GM12891 (cell line): ENCODE measurements at places on chromosomes 3 and 15.

- DNase-seq: no peak
Measured at GRCh38 chr15:33722005-33722672, 246.2 kb upstream of the CHRM5 start.

DNA sequence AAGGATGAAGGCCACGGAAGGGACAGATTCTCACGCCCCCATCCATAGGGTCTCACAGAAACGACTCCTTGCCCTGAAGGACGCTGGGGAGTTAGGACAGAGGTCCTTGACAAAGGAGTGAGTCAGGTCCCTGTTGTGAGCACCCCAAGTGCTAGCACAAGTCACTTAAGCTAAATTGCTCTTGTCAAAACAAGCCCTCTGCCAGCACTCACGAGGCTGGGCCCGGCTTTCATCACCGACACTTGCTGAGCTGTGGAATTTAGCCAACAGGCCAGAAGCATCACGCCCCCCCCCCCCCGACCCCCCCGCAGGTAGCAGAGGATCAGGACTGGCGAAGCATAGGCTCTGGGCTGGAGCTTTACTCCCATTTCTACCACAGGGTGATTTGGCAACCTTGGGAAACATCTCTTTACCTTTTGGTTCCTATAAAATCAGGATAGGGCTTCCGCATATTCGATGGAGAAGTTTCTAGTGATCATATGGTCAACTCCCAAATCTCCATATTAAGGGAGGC is 75.4 kb downstream of the ADCY5 start:
- DNase-seq: no peak

GRCh38 chr15:33729653-33730052 is 238.6 kb upstream of the CHRM5 start:
- DNase-seq: no peak

DNA sequence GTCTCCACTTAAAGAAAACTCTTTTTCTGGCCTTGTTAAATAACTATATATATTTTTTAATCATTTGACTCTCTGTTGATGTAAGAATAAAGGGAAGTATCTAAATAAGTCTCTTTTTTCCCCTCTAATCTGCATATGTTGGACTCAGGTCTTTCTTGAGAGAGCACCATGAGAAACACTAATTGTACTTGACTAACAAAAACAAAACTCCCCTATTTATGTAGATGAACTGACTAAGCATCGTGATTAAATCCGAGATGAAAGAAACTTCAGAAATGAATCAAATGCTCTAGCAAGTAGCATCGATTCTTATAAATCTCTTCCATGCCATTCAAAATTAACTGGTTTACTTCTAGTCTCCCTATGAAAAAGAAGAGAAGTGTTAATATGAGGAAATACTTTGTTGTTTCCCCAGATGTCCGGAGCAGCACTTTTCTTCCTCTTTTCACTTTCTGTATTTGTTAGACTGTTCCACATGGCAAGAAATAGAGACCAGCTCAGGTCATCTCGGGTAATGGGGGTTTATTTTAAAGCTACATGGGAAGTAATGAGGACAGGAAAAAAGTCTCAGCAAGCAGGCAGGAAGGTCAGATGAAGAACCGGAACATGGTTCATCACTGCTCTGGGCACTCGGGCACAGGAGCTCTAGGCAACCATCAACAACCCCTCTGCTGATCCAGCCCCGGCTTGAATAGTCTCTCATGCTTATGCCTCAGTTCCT is 288.3 kb downstream of the CNTN6 start:
- DNase-seq: no peak

GRCh38 chr3:170752571-170753155 is 117.3 kb downstream of the RPL22L1 start:
- no peak for DNase-seq

- no peak for DNase-seq
Measured at GRCh38 chr3:90015688-90016356, 908.4 kb downstream of the EPHA3 start.

DNA sequence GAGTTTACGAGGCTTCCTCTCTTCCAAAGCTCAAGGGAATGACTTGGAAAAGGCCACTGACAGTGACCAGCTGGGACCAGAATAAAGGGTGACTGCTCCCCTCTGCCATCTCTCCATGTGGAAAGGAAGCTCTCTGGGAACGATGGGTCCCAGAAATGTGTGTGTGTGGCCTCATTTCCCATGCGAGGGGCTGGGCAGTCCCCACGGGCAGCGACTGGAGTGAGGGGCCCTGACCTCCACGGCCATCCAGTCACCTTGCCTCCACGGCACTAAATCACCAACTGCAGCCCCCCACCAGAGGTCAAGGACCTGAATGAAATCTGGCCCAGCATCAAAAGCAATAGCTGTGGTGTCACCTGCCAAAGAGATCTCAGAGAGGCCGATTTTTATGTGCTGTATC is 29.6 kb downstream of the RGMA start:
- DNase-seq: no peak

- no peak for DNase-seq
Measured at GRCh38 chr3:12393894-12394293, 90.4 kb upstream of the TSEN2 start.

DNA sequence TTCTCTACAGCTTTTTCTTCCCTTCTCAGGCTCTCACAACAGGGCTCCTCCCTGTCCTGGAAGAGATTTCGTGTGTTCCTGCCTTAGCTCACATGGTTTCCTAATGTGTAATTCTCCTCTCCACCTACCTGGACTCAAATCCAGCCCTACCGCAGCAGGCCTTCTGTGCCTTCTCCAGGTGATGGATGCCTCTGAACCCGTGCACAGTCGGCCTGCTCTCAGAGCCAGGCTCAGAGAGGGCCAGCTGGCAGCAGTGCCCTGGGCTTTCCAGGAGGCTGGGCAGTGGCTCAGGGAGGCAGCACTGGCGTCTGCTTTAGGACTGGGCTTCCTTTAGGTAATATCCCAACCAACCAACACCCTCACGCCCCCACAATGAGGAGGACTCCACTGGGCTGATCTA is 123.2 kb upstream of the TMC3 start:
- no peak for DNase-seq

DNA sequence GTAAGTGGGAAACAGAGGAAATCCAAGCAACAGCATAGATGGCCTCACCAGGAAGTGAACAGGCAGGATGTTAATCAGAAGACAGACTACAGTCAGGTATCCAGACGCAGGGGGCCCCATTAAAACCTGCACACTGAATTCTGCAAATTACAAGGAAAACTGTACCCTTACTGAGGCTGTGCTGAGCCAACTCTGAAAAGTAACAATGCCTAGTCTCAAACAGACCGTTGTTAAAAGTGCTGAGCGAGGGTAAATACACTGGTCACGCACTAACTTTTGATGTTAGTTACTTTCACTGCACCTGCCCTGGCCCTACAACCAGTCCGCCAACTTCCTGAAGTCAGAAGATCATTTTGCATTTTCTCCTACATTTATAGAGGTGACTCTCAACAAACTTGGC is 1.0 kb downstream of the TAMM41 start:
- DNase-seq: no peak

DNA sequence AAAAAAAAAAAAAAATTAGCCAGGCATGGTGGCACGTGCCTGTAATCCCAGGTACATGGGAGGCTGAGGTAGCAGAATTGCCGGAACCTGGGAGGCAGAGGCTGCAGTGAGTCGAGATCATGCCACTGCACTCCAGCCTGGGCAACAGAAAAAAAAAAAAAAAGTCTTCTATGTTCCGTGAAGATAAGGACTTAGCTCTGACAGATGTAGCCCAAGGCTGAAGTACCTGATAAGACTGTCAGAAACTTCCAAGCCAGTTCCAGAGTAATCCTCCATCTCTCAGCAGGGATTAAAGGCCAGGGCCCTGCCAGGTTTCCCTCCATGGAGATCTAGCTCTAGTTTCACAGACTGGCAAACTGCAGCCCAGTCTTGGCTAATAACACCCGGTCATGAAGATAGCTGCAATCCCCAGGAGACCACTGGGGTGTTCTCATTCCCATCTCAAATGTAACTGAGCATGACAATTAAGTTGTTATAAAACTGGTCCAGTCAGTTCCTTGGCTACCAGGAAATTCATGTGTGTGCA is 8.5 kb downstream of the CDCP1 start:
- no peak for DNase-seq

GRCh38 chr3:191345334-191345733 is 15.0 kb upstream of the UTS2B start:
- no peak for DNase-seq

DNA sequence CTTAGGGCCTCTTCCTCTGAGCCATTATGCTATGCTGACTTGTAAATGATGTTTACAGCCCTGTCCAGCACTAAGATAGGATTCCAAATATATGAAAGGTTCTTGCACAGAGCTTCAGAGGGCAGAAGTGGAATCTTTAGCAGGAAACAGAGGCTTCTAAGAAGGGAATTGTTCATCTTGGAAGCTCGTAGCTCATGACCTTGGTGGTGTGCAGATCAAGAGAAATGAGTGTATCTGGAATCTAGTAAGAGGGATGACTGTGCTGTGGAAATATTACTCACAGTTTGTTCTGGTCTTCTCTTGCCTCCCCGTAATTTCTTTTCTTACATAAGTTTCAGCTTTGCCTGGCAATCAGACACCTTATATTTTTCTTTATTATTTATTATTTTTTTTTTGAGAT is 175.8 kb downstream of the SPATA16 start:
- no peak for DNase-seq
